Tibial nerve (tissue), 4 donors: ENCODE measurements at places on chromosomes 2 and 18.

DNA sequence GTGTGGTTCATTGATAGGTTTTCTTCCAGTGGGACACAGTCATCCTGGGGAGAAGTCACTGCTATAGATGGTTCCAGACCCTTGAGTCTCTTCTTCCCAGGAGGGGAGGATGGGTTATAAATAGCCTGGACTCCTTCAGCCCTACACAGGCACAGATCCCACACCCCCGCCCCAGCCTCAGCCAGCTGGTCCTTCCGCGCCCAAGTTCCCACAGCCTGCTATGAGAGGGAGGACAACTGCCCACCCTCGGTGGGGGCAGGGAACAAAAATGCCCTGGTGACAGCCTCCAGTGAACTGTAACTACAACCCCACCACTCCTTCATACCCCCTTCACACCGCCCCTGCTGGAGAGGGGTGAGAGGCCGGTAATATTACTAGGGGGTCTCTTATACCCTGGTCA is 3.2 kb downstream of the ZBTB7C start:
- DNase-seq: no peak

- DNase-seq: no peak
Measured at GRCh38 chr2:185137700-185138099, 539.4 kb downstream of the ZNF804A start.

DNA sequence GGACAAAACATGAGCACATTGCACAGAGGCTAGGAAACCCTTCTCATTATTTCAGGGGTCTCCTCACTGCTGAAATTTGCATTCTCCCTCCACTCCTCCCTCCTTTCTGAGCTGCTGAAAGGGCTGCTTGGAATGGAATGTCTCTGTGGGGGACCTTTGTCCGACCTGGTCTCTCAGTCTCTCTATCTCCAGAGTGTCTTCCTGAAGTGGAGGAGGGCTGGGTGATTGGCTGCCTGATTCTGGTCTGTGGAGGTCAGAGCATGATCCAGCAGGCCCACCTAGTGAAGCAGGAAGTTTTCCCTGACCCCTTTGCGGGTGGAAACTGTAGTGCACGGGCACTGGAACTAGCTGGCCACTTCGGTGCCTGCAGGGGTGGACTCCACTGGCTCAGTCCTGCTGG is 560.5 kb upstream of the HS6ST1 start:
- no peak for DNase-seq

DNA sequence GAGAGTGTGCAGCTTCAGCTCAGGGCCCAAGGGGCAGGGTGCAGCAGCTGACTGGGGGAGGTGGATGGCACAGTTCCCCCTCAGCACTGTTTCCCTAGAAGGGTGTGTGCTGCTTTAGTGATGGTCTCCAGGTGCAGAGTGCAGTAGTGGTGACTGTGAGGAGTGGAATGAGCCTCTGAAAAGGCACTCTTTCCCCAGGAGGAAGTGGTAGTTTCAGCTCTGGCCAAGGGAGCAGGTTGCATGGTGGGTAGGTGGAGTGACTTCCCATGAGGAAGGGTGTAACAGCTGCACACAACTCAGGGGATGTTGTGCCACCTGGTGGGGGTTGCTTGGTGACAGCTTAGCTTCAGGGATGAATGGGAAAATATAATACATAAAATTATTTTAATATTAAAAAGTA is 251.5 kb upstream of the NXPH2 start:
- DNase-seq: no peak

- no peak for DNase-seq
Measured at GRCh38 chr2:127293386-127293747, 577 bp downstream of the ERCC3 start.

- DNase-seq: no peak
Measured at GRCh38 chr18:63940008-63940407, 9.1 kb upstream of the HMSD start.

- DNase-seq: no peak
Measured at GRCh38 chr18:64718808-64719207, 569.9 kb upstream of the LINC00305 start.

GRCh38 chr2:195552581-195552980 is 104.4 kb upstream of the SLC39A10 start:
- DNase-seq: no peak

DNA sequence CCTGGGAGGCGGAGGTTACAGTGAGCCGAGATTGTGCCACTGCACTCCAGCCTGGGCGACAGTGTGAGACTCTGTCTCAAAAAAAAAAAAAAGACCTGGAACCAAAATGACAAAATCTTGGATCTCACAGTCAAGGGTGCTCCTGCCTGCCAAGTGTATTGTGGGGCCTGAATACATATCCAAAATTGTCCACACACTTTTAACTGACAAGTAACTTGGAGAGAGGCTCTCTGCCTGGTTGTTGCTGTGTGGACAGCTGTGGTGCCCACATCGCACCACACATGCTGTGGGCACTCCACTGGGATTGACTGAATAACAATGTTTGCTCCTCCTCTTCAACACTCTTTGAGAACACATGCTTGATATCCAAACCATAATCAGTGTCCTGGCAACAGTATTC is 117.6 kb upstream of the REV1 start:
- no peak for DNase-seq

DNA sequence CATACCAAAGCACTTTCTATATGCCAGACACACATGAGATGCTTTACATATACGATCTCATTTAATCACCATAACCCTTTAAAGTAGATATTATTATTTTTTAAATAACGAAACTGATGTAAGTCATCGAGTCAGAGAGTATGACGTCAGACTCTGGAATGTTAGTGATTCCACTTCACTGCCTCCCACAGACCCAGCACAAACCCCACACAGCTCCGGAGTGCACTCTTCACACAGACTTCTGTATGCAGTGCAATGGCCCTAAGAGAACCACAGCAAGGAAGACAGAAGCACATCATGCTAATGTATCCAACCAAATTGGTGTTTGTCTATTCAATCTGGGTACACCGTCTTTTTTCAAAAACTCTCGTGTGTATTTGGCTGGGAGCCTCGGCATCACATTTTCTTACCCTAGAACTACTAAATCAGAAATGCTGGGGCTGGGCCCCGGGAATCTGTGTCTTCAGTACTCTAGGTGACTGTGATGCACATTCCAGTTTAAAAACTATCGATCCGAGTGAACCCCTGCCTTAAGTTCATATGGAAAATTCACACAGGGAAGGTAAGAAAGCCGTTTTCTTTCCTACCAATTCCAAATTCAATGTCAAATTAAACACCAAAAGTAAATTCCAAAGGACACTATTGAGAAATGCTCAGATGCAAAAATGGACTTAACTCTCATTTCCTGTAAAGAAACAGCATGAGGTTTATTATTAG is 117.7 kb upstream of the ACVR1C start:
- no peak for DNase-seq

GRCh38 chr2:175004730-175004979 is 526 bp downstream of the CHN1 start:
- DNase-seq: no peak

GRCh38 chr2:241811201-241811951 is 2.4 kb downstream of the NEU4 start:
- DNase-seq: no peak

DNA sequence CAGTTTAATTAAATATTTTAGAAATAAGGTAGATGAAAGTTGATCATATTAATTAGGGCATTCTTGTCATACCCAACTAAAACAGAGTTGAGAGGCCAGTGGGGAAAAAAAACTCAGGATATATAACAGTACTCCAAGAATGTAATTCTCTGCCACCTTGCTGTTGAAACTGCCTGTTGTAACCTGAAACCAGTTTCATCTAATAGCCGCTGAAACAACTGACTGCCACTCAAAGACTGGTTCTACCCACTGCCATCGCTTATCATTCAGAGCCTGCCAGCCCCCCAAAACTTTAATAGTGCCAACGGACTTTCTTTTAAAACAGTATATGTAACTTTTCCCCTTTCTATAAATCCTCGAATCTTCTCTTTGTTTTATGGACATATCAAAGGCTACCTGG is 37.7 kb upstream of the FSIP2 start:
- DNase-seq: no peak

DNA sequence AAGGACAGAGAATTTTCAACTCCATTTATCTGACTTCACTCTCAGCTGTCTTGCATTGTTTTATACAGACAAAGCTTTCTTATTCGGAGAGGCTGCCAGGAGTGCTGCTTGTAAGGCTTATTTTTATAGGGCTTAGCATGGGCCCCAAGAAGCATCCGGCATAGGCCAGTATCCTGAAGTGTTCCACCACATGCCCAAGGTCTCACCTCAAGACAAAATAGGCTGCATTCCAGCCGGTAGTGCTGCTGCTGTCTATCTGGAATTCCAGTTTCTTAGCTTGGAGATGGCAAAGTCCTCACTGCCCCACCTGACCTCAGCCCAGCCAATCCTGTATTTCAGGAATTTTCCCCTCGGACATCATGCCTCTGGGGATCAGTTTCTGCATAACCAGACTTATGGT is 47.6 kb upstream of the MCFD2 start:
- no peak for DNase-seq

DNA sequence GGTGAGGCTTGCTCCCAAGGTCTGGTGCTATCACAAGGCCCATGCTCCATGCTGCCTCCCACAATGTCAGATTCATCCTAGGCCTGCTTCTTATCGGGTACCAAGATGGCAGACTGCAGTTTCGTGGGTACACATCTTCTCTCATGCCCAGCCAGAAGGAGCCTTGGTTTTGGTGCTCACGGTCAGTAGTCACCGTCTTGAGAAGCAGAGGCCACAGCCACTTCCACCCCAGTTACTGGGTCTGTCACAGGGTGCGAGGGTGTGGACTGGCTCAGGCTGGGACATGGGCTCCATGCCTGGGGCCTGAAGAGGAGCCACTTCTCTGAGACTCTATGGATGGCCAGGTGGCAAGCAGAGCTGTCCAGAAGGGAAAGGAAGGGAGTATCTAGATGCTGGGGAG is 178.8 kb upstream of the HS6ST1 start:
- no peak for DNase-seq

DNA sequence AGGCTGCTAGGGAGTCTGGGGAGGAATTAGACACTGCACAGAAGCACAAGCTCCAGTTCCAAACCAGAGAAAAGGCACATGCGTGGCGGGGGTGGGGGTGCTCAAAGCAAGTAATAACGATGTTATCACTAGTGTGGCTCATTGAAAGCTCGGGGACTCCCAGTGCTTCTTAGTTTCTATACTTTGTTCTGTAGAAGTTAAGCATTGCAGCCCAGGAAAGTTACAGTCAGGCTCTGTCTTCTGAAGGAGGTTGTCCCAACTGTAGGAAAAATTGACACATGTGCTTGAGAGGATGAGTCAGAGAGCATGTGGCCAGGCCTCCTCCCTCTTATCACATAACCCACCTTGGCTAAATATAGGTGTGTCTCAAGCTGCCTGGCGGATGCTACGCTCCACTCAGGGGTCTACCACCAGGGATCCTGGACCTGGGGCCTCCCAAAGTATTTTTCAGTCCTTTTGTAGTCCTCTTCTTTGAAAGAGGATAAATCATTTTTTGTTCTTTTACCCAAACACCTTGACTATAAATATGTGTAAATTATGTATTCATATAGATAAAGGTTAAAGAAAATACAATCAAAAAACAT is 3.8 kb downstream of the GALNT5 start:
- peak; percentile 11 for DNase-seq

- DNase-seq: no peak
Measured at GRCh38 chr2:37630301-37630700, 41.1 kb downstream of the CDC42EP3 start.

GRCh38 chr2:11433822-11434221 is 32.1 kb downstream of the E2F6 start:
- no peak for DNase-seq

- no peak for DNase-seq
Measured at GRCh38 chr2:236796236-236796635, 226.6 kb downstream of the ACKR3 start.

GRCh38 chr2:22003270-22003669 is 879.5 kb downstream of the TDRD15 start:
- DNase-seq: no peak

DNA sequence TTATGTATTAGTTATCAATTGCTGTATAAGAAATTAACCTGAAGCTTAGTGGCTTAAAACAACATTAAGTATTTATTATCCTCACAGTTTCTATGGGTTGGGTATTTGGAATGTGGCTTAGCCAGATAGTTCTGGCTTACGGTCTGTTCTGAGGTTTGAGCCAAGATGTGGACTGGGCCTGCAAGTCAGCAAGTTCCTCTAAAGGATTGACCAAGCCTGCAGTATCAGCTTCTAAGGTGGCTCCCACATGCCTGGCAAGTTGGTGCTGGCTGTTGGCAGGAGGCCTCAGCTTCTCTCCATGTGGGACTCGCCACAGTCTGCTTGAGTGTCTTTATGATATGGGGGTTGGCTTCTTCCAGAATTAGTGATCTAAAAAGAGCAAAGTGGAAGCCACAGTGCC is 45.0 kb upstream of the TCF4 start:
- DNase-seq: no peak

DNA sequence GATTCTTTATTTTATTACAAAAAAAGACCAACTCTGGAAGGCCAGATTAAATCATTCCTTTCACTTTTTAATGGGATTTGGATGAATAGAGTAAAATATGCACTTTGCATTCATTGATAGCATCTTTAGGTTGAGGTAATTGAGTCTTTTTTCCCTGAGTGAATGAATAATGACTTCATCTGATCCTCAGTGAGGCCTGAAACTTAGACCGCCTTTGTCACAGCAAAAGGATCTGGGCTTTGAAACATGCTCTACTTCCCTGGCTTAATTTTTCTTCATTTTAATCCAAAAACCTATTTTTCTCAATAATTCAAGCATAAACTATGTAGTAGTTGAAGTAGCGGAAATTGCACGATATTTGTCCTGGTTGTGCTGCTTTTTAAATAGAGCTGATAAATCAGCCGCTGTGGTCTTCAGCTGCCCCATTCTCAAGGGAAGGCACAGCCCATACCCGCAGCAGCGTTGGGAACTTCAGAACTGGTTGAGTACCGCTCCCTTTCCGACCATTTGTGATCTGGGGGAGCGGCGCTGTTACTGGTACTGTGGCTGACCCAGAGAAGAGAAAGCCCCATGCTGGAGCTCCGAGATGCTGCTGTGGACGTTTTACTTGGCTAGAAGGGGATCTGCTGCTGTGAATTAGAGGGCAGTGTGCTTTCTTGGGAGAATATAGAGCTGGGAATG is 145.3 kb upstream of the NFATC1 start:
- DNase-seq: no peak

GRCh38 chr2:47134386-47135090 is 20.6 kb downstream of the STPG4 start:
- DNase-seq: no peak

GRCh38 chr2:163884416-163884815 is 148.6 kb upstream of the FIGN start:
- DNase-seq: no peak

- DNase-seq: no peak
Measured at GRCh38 chr2:80252294-80252986, 52.1 kb downstream of the LRRTM1 start.

GRCh38 chr18:58005885-58006523 is 38.0 kb upstream of the NEDD4L start:
- no peak for DNase-seq
